Islet precursor cell (in vitro differentiated cells): ENCODE measurements at places on chromosomes 16 and 17.

- peak; percentile 96 for DNase-seq
Observed at GRCh38 chr17:78316867-78317789, 42.7 kb downstream of the SOCS3 start.

DNA sequence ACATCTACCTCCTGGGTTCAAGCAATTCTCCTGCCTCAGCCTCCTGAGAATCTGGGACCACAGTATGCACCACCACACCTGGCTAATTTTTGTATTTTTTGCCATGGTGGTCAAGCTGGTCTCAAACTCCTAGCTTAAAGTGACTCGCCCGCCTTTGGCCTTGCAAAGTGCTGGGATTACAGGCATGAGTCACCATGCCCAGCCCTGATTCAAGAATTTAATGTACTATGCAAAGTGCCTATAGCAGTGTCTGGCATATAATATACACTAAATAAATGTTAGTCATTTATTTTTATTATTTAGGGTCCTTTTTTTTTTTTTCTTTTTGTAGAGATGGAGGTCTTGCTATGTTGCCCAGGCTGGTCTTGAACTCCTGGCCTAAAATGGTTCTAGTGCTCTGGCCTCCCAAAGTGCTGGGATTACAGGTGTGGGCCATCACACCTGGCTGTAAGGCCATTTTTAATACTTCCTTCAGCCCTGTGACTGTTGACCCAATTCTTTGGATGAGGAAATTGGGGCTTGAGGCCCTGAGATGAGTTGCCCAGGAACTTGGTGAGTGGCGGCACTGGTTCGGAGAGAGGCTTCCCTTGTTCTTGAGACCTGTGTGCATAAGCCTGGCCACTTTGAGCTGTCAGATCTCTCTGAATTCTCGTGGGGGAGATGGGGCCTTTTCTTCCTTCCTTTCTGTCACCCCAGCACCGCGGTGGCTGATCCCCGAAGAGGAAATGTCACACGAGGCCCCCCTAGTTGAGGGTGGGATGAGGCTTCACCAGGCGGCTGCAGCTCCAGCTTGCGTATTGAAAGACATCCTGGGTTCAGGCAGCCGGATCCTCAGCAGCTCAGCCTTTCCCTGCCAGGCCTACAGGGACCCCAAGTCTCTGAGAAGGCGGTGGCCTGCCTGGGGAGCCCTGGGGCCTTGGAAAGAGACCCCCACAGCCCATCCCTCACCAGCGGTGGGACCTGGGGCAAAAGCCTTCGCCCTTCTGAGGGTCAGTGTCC is 38.7 kb downstream of the LAT start:
- no peak for DNase-seq

DNA sequence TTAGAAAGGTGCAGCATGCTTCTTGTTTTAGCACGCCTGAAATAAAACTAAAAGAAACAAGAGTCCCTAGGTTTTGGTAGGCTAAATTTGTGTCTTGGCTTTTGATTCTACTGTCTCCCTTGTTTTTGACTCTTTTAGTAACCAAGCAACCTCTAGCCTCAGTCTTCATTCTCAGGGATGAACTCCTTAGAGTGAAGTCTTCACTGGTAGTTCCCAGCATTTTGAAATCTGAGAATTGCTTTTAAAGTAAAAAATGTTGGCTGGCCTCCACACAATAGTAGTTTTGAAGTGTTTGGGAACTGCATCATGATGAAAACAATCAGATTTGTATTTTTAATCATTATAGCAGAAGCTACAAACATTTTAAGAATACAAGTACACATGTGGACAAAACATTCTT is 6.1 kb upstream of the CDR2 start:
- no peak for DNase-seq

GRCh38 chr17:347309-347899 is 5.2 kb downstream of the RPH3AL start:
- peak; percentile 49 for DNase-seq

- DNase-seq = no peak
Observed at GRCh38 chr16:26668026-26668425, 398.7 kb upstream of the C16orf82 start.
